GM18507 (cell line): ENCODE measurements at places on chromosomes 4 and X.

DNA sequence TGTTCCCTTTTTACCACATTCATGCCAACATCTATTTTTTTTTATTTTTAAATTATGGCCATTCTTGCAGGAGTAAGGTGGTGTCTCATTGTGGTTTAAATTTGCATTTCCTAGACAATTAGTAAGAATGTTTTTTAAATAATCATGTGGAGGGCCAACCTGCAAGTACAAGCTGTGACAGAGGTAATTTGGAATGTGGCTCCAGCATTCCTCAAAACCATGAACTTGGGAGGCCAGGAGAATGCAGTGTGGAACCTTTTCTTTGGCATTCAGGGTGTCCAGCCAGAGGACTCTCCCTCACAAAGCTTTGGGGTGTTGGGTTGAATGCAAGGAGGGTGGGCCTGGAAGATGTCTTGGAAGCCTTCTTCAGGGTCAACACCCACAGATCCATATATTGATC is 7.3 kb upstream of the TMEM185A start:
- no peak for DNase-seq

DNA sequence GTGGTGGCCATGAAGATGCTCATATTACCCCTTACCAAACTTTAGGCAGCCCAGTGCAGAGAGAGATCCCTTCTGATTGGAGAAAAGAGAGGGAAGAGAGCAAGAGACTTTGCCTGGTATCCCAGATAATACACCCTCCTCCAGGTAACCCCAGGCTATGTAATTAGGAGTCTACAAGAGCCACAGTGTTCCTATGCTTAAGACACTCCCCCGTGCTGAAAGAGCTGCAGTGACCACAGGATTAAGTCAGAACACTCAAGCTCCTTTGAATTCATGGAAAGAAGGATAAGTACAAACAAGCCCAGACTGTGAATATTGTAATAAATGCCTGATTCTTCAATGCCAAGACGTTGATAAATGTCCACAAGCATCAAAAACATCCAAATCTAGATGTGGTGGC is 41.4 kb downstream of the PABPC4L start:
- no peak for DNase-seq

- no peak for DNase-seq
These were observed 248.9 kb downstream of the SLC7A11 start for GRCh38 chr4:137993232-137993631.

DNA sequence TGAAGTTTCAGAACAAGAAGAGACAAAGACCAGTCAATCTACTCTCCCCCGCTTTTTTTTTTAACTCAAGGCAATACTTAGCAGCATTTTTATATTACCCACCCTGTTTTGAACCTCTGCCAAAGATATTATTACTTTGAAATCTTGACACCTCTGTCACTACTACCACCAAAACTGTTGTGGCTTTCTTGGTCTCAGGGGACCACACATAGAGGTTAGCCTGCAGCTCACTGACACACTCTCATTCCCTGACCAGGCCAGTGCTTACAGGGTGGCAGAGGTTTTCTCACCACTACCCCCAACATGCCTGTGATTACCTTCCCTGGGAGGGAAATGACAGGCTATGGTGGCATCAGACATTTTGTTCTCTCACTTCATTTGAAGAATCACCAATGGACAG is 137.4 kb upstream of the STIM2 start:
- no peak for DNase-seq

- no peak for DNase-seq
These were observed 52.4 kb downstream of the KLHL5 start for GRCh38 chr4:39114436-39114835.

DNA sequence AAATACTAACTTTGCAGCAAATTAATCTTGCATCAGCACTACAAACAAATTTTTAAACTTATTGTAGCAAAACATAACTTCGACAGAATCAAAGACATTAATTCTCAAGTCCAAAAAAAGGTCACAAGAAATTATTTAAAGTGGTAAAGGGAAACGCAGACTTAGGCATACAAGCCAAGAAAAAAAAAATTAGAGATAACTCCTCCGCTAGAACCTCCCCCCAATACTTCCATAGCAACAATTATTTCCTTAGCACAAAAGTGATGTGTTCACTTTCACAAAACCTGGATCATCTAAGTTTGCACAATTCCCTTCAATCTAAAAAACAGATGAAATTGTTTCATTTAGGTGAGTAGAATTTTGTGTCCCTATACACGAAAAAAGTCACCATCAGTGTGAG is 1.1 kb downstream of the LRBA start:
- DNase-seq = no peak

- DNase-seq = no peak
These were observed 5.3 kb downstream of the MPC1L start for GRCh38 chrX:40628506-40628905.

GRCh38 chr4:70630162-70630561 is 1.6 kb downstream of the ENAM start:
- DNase-seq = no peak
